ENCODE measurements at places on chromosomes 1 and 21.
A peak's percentile ranks its signal among the peaks of the same experiment; 100 is the strongest.

GRCh38 chr1:15941044-15941840 lies 34.7 kb downstream of the ZBTB17 start:
- DNase-seq = no peak

- no peak for DNase-seq
These were observed 3.2 kb downstream of the RAP1GAP start for GRCh38 chr1:21665711-21666575.

DNA sequence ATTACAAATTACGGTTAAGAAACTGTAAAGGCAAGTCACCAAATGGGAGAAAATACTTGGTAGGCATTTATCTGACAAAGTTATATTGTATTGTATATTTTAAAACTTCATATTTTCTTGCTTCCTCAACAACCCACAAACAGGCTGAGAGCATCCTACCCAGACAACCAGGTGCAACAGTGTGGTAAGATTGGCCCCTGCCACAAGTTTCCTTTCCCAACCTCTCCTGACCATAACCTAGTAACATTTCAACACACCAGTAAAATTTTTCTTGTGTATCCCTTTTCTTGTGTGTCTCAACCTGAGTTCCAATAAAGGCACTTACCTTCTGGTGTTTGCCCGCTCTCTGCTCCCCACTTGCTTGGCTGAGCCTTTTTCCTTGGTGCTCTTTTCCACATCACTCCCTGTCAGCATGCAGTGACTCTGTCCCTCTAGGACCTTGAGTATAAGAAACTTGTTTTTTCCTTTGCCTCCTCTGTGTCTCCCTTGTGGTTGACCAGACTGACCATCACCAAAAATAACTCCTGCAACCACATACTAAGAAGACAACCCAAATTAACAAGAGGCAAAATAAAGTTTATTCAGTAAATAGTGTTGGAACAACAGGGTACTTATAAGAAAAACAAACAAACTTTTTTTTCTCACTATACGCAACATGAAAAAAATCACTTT lies 40.9 kb downstream of the FCRL3 start:
- DNase-seq = no peak

DNA sequence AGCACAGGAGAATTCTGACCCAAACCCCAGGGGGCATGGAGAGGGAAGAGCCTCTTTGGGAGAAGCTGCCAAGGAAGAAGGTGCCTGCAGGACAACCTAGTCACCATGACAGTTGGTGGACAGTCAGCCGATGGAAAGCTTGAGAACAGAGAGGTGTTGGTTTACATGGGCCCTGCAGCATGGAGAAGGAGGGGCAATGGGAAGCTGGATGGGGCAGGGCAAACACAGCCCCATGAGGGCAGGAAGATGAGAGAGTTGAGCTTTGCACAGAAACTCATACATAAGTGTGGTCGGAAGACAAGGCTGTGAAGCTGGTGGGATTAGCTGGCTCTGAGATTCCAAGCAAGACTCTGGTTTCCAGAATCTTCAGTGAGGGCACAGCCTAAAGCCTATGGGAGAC lies 6.6 kb upstream of the SLC5A9 start:
- no peak for DNase-seq

GRCh38 chr1:167544447-167545093 lies 9.0 kb downstream of the CREG1 start:
- DNase-seq = peak; percentile 33

DNA sequence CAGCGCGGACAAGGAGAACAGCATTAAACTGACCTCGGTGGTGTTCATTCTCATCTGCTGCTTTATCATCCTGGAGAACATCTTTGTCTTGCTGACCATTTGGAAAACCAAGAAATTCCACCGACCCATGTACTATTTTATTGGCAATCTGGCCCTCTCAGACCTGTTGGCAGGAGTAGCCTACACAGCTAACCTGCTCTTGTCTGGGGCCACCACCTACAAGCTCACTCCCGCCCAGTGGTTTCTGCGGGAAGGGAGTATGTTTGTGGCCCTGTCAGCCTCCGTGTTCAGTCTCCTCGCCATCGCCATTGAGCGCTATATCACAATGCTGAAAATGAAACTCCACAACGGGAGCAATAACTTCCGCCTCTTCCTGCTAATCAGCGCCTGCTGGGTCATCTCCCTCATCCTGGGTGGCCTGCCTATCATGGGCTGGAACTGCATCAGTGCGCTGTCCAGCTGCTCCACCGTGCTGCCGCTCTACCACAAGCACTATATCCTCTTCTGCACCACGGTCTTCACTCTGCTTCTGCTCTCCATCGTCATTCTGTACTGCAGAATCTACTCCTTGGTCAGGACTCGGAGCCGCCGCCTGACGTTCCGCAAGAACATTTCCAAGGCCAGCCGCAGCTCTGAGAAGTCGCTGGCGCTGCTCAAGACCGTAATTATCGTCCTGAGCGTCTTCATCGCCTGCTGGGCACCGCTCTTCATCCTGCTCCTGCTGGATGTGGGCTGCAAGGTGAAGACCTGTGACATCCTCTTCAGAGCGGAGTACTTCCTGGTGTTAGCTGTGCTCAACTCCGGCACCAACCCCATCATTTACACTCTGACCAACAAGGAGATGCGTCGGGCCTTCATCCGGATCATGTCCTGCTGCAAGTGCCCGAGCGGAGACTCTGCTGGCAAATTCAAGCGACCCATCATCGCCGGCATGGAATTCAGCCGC lies 2.5 kb downstream of the S1PR1 start:
- peak; percentile 85 for DNase-seq

- no peak for DNase-seq
These were observed 3.0 kb upstream of the CRB1 start for GRCh38 chr1:197264936-197265567.

GRCh38 chr1:34319218-34319617 lies 142.5 kb downstream of the C1orf94 start:
- DNase-seq = no peak

DNA sequence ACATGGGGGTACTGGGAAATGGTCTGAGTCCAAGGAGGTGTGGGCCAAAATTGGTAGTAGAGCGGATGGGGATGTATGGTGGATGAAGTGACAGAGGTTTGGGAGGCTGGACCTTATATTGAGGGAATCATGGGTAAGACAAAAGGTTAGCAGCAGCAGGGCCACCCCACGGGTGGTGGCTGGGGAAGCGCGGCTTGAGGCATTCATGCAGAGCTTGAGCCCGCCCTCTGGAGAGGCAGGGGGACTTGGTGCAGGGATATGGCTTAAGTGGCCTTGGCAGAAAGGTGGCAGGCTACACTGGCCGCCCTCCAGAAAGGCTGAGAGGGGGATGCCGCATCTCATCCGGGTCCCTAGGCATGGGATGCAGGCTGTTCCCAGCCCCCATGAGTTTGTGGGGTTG lies 31.5 kb downstream of the HMGB4 start:
- no peak for DNase-seq

DNA sequence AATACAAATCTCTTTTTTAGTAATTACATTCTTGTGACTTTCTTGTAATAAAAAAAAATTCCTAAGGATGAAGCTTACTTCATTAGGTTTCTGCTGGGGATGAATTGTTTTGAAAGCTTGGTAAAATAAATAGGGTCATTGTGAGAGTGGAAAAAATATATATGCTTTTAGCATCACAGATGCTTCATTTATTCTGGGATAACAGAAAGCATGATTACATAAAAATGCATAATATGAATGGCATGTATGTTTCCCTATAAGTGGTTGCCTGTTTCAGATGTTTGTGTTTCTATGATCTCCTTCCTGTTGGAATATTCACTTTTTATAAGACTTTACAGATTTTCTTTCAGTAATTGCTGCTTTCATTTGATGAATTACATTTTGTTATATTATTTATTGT lies 42.3 kb downstream of the HMCN1 start:
- DNase-seq = no peak
